ENCODE measurements at places on chromosomes 12 and 14. TPM values are rescaled to one million over a fixed set of nuclear protein-coding genes. Genes with fewer than 3 reads are reported as not detected.

The RPL10L gene
- total RNA-seq = not detected

The C12orf76 gene
- 21.9 TPM for total RNA-seq

The CCDC85C gene
- 42.1 TPM for total RNA-seq

The SERPINA12 gene
- total RNA-seq = not detected

The CRY1 gene
- total RNA-seq = 38.3 TPM

The TMTC2 gene
- total RNA-seq = 3.6 TPM

The LTB4R2 gene
- total RNA-seq = 13.3 TPM

The PWP1 gene
- total RNA-seq = 49.3 TPM

The P2RX2 gene
- total RNA-seq = not detected

The DAAM1 gene
- total RNA-seq = 103 TPM

The RNASE11 gene
- 0.31 TPM for total RNA-seq
